Left ventricle myocardium inferior (tissue), 1 donor: ENCODE measurements at places on chromosomes 16 and 17. TPM values are rescaled to one million over a fixed set of nuclear protein-coding genes. Genes with fewer than 3 reads are reported as not detected.
A peak's percentile ranks its signal among the peaks of the same experiment; 100 is the strongest.

- no peaks in the 10 kb centered on the region for H3K27me3 ChIP-seq
- H3K36me3 ChIP-seq: no peaks in the 10 kb centered on the region
- peaks cover 25% of the 10 kb centered on the region for H3K4me1 ChIP-seq
- DNase-seq: no peak
Measured at GRCh38 chr16:29114574-29114973, 129.7 kb downstream of the LAT start.

DNA sequence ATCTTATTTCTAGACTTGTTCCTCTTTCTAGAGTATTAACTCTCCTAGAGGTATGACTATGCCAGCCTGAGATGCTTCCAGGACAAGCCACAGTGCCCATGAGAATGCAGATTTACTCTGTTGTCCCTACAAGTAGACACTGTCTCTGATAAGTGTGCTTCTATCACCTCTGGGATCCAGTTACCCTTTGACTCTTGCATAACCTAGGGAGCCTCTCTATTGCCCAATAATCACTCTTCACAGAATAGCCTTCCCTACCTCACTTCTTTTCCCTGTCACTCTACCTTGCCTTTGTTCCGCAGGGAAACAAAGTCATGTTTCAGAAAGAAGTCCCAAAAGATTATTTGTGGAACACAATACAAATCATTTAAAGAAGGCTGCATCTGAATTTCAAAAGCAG lies 1.6 kb upstream of the KRT34 start:
- no peaks in the 10 kb centered on the region for H3K4me1 ChIP-seq
- no peak overlapping the region for H3K4me3 ChIP-seq
- no peak for DNase-seq
- H3K27me3 ChIP-seq: peaks cover 67% of the 10 kb centered on the region
- H3K27ac ChIP-seq: no peak overlapping the region

- H3K36me3 ChIP-seq: peaks cover 21% of the 10 kb centered on the region
- no peaks in the 10 kb centered on the region for H3K27me3 ChIP-seq
- H3K4me1 ChIP-seq: peaks cover 73% of the 10 kb centered on the region
- H3K4me3 ChIP-seq: no peak overlapping the region
Measured at GRCh38 chr16:24766057-24766456, 36.6 kb downstream of the TNRC6A start.

DNA sequence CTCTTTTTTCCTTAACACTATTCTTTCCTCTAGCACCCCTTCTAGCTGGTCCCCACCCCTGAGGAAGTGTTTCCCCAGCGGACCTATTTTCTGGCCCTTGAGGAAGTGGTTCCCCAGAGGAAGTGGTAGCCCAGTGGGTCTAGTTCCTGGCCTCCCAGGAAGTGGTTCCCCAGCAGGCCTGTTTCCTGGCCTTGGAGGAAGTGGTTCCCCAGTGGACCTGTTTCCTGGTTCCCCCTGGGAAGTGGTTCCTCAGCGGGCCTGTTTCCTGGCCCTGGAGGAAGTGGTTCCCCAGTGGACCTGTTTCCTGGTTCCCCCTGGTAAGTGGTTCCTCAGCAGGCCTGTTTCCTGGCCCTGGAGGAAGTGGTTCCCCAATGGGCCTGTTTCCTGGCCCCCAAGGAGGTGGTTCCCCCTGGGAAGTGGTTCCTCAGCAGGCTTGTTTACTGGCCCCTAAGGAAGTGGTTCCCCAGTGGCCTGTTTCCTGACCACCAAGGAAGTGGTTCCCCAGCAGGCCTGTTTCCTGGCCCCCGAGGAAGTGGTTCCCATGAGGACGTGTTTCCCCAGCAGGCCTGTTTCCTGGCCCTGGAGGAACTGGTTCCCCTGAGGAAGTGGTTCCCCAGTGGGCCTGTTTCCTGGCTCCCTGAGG lies 58.3 kb downstream of the NTN1 start:
- H3K27me3 ChIP-seq: no peaks in the 10 kb centered on the region
- no peak overlapping the region for H3K27ac ChIP-seq
- H3K4me1 ChIP-seq: peaks cover 6% of the 10 kb centered on the region
- no peak for DNase-seq
- no peak overlapping the region for H3K4me3 ChIP-seq

DNA sequence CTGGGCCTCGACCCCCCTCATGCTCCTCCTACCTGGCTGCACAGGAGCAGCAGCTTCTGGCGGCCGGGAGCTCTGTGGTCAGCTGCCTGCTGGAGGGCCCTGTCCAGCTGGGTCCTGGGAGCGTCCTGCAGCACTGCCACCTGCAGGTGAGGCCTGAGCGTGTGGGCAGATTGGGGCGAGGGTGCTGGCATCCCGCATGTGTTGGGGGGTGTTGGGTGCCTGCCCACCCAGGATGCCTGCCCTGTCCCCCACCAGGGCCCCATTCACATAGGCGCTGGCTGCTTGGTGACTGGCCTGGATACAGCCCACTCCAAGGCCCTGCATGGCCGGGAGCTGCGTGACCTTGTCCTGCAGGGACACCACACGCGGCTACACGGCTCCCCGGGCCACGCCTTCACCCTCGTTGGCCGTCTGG lies 16.5 kb downstream of the FCSK start:
- no peak overlapping the region for H3K27ac ChIP-seq
- peak; percentile 29 for DNase-seq
- no peak overlapping the region for H3K4me3 ChIP-seq
- H3K27me3 ChIP-seq: no peaks in the 10 kb centered on the region

GRCh38 chr17:57282296-57282695 lies 26.0 kb downstream of the MSI2 start:
- no peak for DNase-seq
- H3K36me3 ChIP-seq: peaks cover 8% of the 10 kb centered on the region
- peak overlapping the region; percentile 55 for H3K27ac ChIP-seq
- no peaks in the 10 kb centered on the region for H3K27me3 ChIP-seq

- peak overlapping the region; percentile 86 for H3K27ac ChIP-seq
- no peak overlapping the region for H3K4me3 ChIP-seq
- H3K27me3 ChIP-seq: no peaks in the 10 kb centered on the region
Measured at GRCh38 chr16:19710191-19710908, 7.7 kb downstream of the KNOP1 start.

DNA sequence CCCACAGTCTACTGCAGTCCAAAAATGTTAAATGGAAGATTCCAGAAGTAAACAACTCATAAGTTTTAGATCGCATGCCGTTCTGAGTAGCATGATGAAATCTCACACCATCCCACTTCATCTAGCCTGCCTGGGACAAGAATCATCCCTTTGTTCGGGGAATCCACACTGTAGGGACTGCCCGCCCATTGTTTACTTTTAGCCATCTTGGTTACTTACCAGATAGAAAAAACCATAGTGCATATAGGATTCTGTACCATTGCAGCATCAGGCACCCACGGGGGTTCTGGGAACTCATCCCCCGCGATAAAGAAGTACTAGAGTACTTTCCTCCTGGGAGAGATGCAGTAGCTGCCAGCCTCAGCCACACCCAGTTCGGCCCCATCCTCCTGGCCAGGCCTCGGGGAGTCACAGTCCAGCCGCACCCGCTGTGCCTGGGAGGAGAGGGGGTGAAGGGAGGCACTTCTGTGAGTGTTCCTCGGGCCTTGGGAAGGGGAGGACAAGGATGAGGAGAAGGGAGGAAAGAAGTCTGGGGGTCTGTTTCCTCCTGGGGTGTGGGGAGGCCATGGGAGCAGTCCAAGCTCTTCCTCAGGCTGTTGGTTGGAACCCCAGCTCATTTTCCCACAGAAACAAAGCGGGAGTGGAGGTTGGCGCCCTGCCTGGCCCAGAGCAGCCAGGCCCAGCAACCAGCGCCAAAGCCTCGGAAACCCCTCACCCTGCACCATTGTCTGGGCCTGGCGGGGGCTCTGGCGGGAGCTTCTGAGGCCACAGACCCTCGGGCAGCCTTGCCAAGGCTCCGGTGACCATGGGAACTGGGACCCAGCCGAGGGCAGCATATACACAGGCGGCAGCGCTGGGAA lies 8.9 kb downstream of the TRIM47 start:
- no peaks in the 10 kb centered on the region for H3K27me3 ChIP-seq
- peaks cover 10% of the 10 kb centered on the region for H3K36me3 ChIP-seq
- H3K27ac ChIP-seq: peak overlapping the region; percentile 90
- H3K4me1 ChIP-seq: peaks cover 74% of the 10 kb centered on the region
- peak; percentile 74 for DNase-seq

GRCh38 chr17:61404913-61405685 lies 5.5 kb downstream of the TBX2 start:
- H3K27me3 ChIP-seq: peaks cover 91% of the 10 kb centered on the region
- H3K4me3 ChIP-seq: peak overlapping the region; percentile 77
- peaks cover 10% of the 10 kb centered on the region for H3K36me3 ChIP-seq
- DNase-seq: no peak
- peak overlapping the region; percentile 93 for H3K27ac ChIP-seq

DNA sequence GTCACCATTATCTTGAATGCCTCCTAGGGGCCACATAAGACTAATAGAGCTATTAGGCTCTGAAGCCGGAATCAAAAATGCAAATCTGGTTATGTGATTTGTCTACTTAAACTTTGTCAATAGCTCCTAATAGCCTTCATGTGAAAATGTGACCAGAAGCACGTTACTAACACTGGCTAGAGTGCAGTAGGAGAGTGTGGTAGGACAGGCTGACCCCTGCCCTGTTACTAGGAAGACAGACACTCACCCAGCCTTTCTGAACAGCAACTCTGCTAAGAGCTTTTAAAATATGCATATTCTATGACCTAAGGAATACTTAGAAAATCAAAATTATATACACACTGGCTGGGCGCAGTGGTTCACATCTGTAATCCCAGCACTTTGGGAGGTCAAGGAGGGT lies 26.3 kb downstream of the CENPV start:
- no peak for DNase-seq
- peaks cover 34% of the 10 kb centered on the region for H3K36me3 ChIP-seq
- no peaks in the 10 kb centered on the region for H3K27me3 ChIP-seq
- peaks cover 14% of the 10 kb centered on the region for H3K4me1 ChIP-seq
- H3K4me3 ChIP-seq: no peak overlapping the region

GRCh38 chr16:28298511-28298878 lies 6.2 kb downstream of the SBK1 start:
- H3K4me1 ChIP-seq: peaks cover 11% of the 10 kb centered on the region
- peaks cover 13% of the 10 kb centered on the region for H3K27me3 ChIP-seq
- DNase-seq: no peak
- no peaks in the 10 kb centered on the region for H3K36me3 ChIP-seq

GRCh38 chr16:8108991-8109509 lies 481.3 kb downstream of the TMEM114 start:
- no peaks in the 10 kb centered on the region for H3K27me3 ChIP-seq
- no peak for DNase-seq
- H3K4me3 ChIP-seq: no peak overlapping the region
- no peaks in the 10 kb centered on the region for H3K36me3 ChIP-seq

DNA sequence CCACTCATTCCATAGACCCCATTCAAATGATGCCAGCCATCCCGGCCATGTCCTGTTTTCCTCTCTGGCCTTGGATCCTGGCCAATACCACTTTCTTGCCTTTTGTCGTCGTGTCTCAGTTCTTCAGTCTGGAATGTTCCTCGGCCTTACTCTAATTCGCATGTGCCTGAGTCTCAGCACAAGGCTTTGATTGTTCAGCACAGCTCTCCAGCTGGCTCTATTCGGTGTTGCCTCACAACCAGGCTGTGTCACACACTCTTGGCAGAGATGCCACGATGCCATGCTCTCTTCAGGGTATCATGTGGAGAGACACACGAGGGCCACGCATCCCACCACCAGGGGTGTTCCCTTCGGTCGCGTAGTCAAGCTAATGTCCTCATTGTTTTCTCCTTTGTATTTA lies 1.8 kb upstream of the VPS4A start:
- no peak for DNase-seq
- H3K27ac ChIP-seq: no peak overlapping the region
- no peak overlapping the region for H3K4me3 ChIP-seq
- peaks cover 17% of the 10 kb centered on the region for H3K36me3 ChIP-seq
- H3K27me3 ChIP-seq: no peaks in the 10 kb centered on the region

DNA sequence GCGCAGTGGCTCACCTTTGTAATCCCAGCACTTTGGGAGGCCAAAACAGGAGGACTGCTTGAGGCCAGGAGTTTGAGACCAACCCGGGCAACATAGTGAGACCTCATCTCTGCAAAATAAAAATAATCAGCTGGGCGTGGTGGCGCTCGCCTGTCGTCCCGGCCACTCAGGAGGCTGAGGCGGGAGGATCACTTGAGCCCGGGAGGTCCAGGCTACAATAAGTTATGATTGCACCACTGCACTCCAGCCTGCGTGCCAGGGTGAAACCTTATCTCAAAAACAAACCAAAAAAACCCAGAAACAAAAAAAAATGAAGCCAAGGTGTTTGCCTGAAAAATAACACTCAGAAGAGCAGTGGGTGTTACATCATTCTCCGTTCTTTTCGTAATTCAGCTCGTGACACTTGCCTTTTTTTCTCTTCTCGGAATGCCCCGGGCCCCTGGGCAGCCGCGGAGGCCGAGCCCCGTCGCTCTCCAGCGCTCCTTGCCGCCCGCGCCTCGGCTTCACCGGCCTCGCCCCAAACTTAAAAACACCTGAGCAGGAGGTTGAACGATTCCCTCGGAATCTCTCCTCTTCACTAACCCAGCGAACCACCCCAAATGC lies 17.0 kb downstream of the PRCD start:
- peaks cover 71% of the 10 kb centered on the region for H3K4me1 ChIP-seq
- no peak for DNase-seq
- H3K4me3 ChIP-seq: peak overlapping the region; percentile 79

DNA sequence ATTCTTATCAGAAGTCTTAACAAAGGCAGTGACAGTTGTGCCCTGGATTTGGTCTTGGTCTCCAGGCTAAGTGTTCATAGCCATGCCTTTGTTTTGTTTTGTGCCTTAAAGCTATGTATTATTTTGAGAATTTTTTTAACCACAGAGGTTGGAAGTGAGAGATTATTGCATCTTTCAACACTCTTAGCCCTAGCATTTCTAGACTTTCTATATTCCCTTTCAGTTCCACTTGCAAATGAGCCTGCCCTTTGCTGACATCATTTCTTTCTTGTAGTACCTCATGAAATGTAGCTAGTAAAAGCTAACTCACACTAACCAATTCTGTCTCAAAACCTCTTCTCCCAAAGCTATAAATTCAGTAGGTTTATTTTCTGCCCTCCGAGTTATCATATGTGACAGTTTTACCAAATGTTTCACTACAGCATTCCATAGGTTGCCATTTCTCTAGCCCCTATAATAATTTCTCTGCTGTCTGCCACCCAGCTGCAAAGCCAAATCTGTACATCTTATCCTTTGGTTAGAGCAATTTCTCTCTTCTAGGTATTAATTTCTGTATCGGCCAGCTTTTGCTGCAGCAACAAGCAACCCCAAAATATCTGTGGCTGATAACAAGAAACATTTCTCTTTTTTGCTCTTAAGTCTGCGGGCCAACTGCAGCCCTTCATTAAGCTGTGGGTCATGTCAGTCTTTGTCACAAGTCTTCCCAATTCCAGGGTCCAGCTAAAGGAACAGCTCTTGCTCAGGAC lies 14.2 kb upstream of the CCL1 start:
- no peaks in the 10 kb centered on the region for H3K36me3 ChIP-seq
- no peak overlapping the region for H3K4me3 ChIP-seq
- no peaks in the 10 kb centered on the region for H3K4me1 ChIP-seq
- DNase-seq: no peak
- no peak overlapping the region for H3K27ac ChIP-seq

- H3K4me1 ChIP-seq: no peaks in the 10 kb centered on the region
- no peak for DNase-seq
- H3K4me3 ChIP-seq: no peak overlapping the region
- H3K27ac ChIP-seq: no peak overlapping the region
Measured at GRCh38 chr17:72501404-72502370, 380.9 kb downstream of the SOX9 start.

- no peak overlapping the region for H3K27ac ChIP-seq
- H3K4me3 ChIP-seq: no peak overlapping the region
- H3K4me1 ChIP-seq: peaks cover 10% of the 10 kb centered on the region
- DNase-seq: no peak
- H3K36me3 ChIP-seq: peaks cover 7% of the 10 kb centered on the region
Measured at GRCh38 chr17:57391076-57391825, 134.9 kb downstream of the MSI2 start.

The P2RX1 gene
- total RNA-seq: 0.55 TPM

The SLC38A8 gene
- not detected for total RNA-seq

The TMEM114 gene
- total RNA-seq: not detected

The CES1 gene
- total RNA-seq: 29.1 TPM

The KRT33A gene
- total RNA-seq: not detected

The ABCA5 gene
- 17.1 TPM for total RNA-seq

The KRT39 gene
- total RNA-seq: not detected
